ENCODE measurements at places on chromosomes 4 and X. TPM values are rescaled to one million over a fixed set of nuclear protein-coding genes. Genes with fewer than 3 reads are reported as not detected.

Gene GRID2
- total RNA-seq = not detected

- no peak for DNase-seq
Measured at GRCh38 chr4:1808396-1808795, 15.3 kb downstream of the FGFR3 start.

GRCh38 chr4:100189820-100190642, at the start of gene DDIT4L:
DDIT4L (minus strand) TSS chr4:100190468; CDS start chr4:100189983, 485 bp downstream.
- DNase-seq = no peak

- no peak for DNase-seq
Measured at GRCh38 chr4:153676984-153677383, 7.1 kb upstream of the TLR2 start.

Gene UGT2B15
- total RNA-seq = not detected

DNA sequence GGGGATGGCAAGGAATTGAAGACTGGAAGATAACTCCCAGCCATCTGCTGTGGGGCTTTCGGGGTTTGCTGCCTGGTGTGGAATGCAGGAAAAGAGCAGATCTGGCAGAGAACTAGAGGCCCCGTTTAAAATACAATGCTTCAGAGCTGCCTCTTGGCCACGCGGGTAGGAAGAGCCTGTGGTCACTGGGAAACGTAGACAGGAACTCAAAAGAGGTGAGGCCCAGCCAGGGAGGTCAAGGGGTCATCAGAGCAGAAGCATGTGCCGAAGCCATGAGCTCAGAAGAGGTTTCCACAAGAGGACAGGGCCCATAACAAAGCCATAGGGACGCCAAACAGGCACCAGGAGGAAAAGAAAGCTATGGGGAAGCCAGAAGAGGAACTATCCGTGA, 14.5 kb upstream of the STS start:
- DNase-seq = no peak

Data from mesenteric fat pad (tissue), 1 donor.